Hematopoietic multipotent progenitor cell treated with erythropoietin and hydrocortisone succinate and interleukin-3 and kit ligand, for 15 days (in vitro differentiated cells): ENCODE measurements at places on chromosomes 1 and 21.

- DNase-seq: no peak
These were observed 67.8 kb downstream of the CNIH3 start for GRCh38 chr1:224683936-224684335.

GRCh38 chr1:200714504-200715187, 24.0 kb upstream of the CAMSAP2 start:
- DNase-seq: no peak

GRCh38 chr1:61341426-61341825, 259.1 kb downstream of the NFIA start:
- DNase-seq: no peak

DNA sequence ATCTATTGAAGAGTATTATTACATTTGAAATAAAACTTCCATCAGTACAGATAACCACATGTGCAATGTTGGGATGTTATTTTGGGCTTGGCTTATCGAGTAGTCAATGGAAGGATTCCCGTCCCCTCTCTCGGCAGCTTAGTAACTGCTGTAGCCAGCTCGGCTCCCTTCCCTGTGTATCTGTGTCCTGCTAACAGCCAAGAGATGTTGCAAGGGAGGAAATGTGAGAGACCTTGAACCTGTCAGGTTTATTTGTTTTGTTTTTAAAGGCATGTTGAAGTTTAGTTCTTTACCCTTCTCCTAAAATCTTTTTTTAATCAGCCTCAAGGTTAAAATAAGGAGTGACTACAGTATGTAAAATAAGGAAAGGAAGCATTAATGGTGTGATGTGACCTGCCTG, 13.6 kb upstream of the TARS2 start:
- no peak for DNase-seq

GRCh38 chr1:59827055-59827643, 12.4 kb downstream of the HOOK1 start:
- DNase-seq: no peak

DNA sequence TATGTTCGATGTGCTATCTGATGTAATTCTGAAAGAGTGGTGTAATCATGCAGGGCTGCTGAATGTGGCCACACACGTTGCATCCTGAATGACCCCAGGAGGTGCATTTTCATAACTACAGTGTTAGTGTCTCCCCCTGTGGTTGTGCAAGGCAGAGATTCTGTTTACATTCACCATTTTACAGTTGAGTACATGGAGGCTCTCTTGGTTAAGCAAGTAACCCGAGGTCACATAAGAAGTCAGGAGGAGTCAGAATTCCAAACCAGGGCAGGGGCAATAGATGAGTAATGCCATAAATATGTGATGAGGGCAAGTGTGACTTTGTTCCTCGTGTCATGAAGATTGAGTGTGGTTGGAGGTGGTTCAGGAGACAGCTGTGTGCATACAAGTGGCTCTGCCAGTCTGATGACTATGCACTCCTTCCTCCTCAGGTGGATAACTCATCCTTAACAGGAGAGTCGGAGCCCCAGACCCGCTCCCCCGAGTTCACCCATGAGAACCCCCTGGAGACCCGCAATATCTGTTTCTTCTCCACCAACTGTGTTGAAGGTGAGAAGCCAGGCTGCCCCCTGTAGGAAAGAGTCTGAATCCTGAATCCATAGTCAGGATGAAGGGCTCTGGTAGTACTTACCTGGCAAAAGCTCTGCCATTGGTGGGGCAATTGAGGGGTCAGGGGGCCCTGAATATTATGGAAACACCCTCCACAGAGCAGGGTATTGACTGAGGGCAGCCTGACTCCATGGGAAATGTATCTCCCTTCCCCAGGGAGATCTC, 9.3 kb downstream of the ATP1A2 start:
- DNase-seq: no peak

GRCh38 chr21:31530897-31531705, 128.4 kb upstream of the SOD1 start:
- DNase-seq: no peak

GRCh38 chr1:59272507-59272906, 24.4 kb upstream of the FGGY start:
- no peak for DNase-seq

DNA sequence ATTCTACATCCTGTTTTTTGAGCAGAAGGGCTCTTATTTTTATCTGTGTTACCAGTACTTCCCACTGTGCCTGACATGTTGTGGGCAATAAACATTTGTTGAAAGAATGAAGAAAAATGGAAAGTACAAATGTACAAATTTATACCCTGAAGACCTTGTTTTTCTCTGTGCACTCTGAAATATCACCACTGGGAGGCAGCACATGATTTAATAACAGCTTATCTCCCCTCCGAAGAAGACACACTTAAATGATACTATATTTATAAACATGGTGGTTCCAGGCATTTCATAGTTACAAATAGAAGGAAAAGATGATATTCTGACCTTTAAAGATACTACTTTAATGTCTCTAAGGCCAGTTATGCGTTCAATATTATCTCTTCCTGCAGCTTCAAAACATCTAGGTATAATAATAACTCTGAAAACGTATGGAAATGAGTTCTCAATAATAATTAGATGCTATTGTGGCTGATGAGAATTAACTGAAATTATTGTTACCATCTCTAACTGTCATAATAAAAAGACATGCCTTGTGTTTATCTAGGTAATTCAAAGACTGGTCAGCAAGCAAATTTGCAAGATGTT, 12.8 kb downstream of the DYNLT5 start:
- DNase-seq: peak; percentile 60

DNA sequence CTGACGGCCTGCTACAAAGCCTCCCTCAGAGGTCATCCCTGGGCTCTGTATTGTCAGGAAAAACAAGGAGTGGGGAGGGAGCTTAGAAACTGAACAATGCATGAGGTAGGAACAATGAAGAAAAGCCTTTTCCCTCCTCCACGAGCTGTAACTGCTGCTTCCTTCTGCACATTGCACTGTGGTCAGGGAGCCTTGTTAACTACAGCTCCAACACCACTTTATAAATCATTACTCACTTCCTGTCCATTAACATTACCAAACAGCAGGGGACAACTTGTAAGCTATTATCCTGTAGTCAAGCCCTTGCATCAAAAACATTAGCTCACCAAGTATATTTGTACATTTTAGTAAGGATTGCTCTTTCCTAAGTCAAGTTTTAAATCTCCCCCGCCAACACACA, 336.0 kb upstream of the NR5A2 start:
- DNase-seq: no peak

DNA sequence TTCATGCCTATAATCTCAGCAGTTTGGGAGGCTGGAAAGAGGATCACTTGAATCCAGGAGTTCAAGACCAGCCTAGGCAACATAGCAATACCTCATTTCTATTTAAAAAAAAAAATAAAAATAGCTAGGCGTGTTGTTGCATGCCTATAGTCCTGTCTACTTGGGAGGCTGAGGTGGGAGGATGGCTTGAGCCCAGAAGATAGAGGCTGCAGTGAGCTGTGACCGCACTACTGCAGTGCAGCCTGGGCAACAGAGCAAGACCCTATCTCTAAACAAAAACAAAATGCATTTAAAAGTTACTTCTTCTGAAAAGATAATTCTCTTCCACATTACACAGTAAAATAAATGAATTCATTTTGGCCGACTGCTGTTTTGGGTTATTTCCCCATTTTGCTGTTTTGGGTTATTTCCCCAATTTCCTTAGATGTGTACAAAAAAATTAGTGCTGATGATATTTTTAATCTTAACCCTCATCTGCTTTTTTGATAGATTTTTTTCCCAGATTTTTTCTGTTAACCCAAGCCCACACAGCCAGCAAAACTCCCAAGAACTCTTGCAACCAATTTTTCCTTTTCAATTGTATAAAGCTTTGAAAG, 23.0 kb upstream of the SAMSN1 start:
- DNase-seq: no peak

GRCh38 chr1:54490361-54491248, 57.4 kb upstream of the ACOT11 start:
- no peak for DNase-seq
